Suprapubic skin (tissue), 4 donors: ENCODE measurements at places on chromosomes 5 and 9.

- no peak for DNase-seq
Observed at GRCh38 chr9:124894741-124895170, 32.8 kb downstream of the ARPC5L start.

- DNase-seq = no peak
Observed at GRCh38 chr5:1014346-1014745, 5.7 kb downstream of the NKD2 start.

DNA sequence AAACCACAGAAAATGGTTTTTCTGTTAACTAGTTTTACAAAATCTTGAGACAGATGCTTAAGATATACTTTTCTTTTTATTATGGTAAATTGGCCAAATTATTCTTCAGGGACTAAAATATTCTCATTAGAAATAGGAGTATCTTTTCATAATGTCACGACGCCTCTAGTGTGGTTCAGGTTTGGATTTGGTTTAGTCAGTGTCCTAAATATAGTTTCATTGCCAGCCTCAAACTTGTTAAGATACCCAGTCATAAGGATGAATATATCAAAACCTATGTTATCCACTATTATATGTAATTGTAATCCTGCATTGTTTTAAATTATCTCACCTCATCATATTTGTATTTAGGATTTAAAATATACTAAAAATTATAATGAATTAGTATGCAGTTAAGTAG is 13.7 kb downstream of the NDUFAF2 start:
- no peak for DNase-seq

DNA sequence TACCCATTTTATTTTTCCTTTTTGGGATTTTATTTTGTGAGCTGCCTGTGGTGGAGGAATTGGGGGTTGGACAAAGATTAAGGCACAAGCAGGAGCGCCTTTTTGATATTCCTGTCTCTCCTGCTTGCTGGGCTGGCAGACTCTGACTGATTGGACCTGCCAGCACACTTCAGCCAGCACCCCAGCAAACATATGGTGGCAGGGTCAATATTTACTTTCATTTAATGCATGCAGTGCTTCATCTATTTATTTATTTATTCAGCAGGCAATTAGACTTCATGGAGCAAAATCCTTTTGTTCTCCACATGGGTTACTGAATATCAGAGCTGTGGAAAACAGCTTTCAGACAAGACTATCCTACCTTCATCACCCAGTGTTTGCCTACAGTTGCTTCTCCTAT is 48.4 kb upstream of the EPB41L4A start:
- DNase-seq = no peak

- no peak for DNase-seq
Observed at GRCh38 chr9:76886318-76886717, 19.6 kb downstream of the PRUNE2 start.

DNA sequence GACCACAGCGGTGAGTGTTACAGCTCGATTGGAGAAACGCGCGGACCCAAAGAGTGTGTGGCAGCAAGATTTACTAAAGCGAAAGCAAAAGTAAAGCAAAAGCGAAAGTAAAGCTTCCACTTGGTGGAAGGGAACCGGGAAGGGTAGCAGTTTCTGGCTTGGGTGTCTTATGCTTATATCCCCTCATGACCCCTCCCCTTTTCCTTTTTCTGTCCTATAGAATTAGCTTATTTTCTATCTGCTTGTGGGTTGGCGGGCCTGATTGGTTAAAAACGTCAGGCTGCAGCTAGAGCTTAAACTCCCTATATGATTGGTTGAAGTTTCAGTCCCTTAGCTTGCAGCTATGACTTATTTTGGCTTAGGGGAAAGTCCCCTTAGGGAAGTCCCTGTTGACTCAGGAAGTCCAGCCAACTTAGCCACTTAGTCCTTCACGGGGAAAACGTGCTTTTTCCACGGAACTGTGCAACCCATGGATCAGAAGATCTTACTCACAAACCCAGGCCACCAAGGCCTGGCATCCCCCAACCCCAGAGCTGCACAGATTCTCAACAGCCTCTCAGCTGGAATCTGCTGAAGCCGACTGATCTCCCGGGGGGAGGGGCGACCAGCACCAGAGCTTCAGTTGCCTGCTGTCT is 114.2 kb upstream of the ADAMTS16 start:
- no peak for DNase-seq

DNA sequence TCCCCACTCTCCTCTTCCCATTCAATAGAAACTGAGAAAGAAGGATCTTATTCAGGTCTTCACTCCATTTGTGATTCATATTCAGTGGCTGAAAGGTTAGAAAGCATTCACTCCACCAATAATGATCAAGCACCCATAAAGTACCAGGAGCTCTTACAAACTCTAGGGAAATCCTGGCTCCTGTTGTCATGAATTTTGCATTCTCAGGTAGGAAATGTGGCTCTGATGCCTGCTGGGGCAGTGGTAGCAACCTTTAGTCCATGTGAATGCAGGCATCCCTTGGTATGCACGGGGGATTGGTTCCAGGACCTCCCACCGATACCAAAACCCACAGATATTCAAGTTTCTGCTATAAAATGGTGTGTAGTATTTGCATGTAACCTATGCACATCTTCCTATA is 3.6 kb upstream of the RORB start:
- no peak for DNase-seq

DNA sequence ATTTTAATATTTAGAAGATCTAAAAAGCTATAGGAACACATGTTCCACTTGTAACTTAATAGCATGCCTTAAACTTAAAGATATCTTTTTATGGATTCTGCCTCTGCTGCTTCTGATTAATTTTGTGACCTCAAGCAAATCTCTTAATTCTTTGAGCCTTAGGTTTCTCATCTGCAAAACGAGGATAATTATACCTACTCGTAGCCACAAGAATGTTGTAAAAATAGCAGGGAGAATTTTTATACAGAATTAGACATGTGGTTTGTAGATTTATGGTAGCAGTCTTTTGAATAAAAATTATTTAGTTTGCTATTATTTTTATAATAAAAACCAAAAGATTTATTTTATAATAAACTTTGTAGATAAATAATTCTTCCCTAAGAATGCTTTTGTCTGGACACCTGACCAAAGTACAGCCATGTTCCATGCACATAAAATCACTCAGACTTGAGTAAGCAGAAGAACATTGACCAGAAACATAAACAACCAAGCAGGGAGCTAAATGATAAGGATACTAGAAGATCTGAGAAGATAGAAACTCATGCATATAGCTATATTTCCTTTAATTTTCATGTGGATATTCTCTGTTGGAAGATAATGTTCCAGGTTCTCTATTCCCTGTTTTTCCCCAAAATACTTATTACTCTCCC is 18.5 kb downstream of the C9orf85 start:
- DNase-seq = no peak

GRCh38 chr9:78601957-78602565 is 305.1 kb downstream of the PSAT1 start:
- no peak for DNase-seq

DNA sequence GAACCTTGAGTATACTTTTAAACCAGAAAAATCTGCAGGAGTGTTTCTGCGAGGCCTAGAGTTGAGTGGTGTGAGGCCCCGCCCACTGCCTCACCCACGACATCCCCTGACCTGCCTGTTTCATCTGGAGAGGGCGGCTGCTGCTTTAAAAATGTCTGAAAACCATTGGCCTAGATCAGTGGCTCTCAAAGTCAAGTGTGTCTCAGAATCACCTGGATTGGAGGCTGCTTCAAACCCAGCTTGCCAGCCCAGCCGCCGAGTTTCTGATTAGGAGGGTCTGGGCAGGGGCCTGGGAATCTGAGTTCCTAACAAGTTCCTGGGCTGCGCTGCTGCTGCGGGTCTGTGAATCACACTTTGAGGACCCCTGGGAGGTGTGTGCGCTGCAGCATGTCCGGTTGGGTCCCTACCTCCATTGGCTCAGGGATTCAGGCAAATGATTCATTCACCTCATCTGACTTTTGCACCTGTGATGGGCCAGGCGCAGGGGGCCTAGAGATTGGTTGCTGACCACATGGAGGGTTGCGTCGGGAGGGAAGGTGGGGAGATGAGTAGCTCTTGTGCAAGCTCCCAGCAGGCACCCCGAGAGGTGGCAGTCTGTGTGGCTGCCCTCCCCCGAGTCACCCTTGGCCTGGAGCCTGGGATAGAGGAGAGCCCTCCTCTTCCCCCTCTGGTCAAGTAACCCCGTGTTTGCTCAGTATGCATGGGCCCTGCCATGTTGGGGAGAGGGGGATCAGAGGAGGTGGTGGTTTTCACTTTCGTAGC is 27.6 kb upstream of the HMCN2 start:
- no peak for DNase-seq

DNA sequence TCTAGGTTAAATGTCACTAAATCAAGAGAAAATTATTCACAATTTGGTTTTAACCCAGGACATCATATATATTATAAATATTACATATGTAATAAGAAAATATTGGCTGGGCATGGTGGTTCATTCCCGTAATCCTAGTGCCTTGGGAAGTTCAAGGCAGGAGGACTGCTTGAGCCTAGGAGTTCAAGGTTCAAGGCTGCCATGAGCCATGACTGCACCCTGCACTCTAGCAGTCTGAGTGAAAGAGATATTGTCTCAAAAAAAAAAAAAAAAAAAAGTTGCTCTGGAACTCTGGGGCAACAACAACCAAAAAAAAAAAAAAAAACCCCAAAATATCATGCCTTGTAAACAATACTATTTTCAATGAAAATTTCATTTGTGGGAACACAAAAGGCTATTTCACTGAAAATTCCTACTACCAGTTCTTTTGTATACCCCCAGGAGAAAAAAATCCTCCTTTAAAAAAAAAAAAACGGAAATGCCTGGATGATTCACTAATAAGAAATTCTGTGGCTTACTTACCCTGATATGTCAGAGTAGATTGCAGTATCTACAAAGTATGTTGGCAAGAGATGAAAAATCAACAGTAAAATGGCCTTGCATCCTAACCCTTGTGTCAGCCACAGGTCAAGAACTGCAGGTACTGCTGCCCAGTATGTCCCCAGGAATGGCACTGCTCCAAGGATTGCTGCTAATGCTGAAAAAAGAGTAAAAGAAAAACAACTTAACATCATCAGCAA is 22.6 kb upstream of the CTNNAL1 start:
- DNase-seq = no peak

GRCh38 chr5:131774652-131775367 is 22.0 kb downstream of the FNIP1 start:
- DNase-seq = no peak

- DNase-seq = no peak
Observed at GRCh38 chr9:10690546-10690945, 77.7 kb upstream of the PTPRD start.

- no peak for DNase-seq
Observed at GRCh38 chr5:150023136-150023535, 22.6 kb downstream of the HMGXB3 start.

DNA sequence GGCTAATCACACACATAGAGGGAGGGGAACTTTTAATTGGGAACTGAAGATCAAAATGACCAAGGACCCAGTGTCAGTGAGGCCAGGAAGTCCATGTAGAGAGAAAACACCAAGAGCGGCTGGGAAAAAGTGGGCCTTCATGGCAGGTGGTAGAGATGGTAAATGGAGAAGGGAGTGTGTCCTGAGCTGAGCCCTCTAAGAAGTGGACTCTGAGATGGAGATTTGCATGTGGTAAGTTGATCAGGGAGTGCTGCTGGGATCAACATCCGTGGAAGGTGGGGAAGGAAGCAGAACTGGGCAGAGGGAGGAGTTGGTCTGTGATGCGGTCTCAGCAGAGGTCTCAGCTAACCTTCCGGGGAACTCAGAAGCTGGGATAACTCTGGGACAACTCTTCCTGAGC is 18.9 kb upstream of the PDZD2 start:
- DNase-seq = no peak

- peak; percentile 55 for DNase-seq
Observed at GRCh38 chr5:179274321-179275315, 70.6 kb downstream of the ADAMTS2 start.

DNA sequence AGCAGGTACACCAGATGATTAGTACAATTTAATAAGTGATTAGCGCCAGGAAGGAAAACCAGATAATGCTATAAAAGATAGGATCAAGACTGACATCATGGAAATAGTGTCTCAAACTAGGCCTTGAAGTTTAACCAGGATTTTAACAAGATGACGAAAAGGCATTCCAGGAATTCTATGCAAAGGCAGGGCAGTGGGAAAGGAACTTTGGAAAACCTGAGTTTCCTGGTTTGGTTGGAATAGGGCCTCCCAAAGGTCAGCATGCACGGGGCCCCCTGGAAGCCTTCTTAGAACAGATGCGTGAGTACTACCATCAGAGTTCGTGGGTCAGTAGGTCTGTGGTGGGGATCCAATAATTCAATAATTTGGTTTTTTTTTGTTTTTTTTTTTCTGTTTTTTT is 935.2 kb upstream of the DMAC1 start:
- no peak for DNase-seq

DNA sequence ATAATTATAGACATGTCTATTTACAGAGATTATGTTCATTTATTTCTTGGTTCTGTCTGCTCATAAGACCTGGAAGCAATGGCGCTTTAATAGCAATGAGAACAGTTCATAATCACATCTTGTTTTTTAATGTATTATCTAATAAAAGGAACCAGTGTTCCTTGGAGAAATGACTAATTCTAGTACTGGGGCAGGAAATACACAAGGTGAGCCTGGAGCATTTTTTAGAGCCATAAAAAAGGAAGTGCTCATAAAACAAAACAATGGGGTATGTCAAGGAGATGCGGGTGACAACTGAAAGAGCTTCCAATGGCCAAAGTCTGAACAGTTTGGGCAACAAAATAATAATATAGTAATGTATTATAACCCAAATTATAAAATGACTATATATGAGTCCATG is 531.9 kb upstream of the CHD1 start:
- DNase-seq = no peak

DNA sequence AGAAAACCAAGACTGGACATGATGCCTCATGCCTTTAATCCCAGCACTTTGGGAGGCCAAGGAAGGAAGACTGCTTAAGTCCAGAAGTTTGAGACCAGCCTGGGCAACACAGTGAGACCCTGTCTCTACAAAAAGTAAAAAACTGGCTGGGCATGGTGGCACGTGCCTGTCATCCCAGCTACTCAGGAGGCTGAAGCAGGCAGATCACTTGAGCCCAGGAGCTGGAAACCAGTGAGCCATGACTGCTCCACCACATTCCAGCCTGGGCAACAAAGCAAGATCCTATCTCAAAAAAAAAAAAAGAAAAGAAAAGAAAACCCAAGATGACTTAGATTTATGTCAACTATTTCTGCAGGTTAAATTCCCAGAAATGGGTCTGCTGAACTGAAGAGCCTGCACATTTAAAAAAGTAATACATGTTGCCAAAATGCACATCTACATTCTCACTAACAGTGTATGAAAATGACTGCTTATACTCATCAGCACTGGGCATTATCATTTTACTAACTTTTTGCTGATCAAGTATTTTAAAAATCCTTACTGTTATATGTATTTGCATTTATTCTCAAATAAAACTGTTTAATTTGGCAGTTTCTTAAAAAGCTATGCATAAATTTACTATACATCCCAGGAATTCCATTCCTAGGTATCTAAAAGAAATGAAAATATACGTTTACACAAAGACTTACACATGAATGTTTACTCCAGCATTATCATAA is 14.3 kb downstream of the ERMP1 start:
- DNase-seq = no peak

- DNase-seq = no peak
Observed at GRCh38 chr9:115115924-115116323, 2.0 kb downstream of the TNC start.

GRCh38 chr9:9881692-9882091 is 731.1 kb downstream of the PTPRD start:
- no peak for DNase-seq

- no peak for DNase-seq
Observed at GRCh38 chr5:118924006-118924389, 64.3 kb downstream of the DTWD2 start.

- no peak for DNase-seq
Observed at GRCh38 chr9:6905850-6906375, 148.1 kb downstream of the KDM4C start.

- no peak for DNase-seq
Observed at GRCh38 chr9:111051400-111051799, 13.1 kb upstream of the LPAR1 start.
